Hematopoietic multipotent progenitor cell treated with erythropoietin and hydrocortisone succinate and interleukin-3 and kit ligand, for 8 days (in vitro differentiated cells): ENCODE measurements at places on chromosomes 1 and 21.
A peak's percentile ranks its signal among the peaks of the same experiment; 100 is the strongest.

DNA sequence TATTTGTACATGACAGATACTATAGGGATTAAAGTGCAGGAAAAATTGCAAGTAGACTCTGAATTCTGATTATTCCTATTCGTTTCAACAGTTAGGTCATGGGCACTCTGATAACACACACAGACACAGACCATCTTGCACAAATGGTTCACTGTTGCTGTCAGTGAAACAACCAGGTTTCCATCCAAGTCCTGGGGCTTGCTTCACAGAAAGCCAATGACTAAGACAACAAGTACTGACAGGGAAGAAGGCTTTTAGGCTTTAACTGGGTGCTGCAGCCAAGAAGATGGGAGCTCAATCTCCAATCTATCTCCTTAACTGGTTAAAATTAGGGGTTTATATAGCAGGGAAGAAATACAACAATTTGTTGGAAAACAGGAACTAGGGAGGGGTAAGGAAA lies 57.6 kb downstream of the RIMS3 start:
- no peak for DNase-seq

GRCh38 chr21:33059380-33059841 lies 10.5 kb upstream of the OLIG1 start:
- peak; percentile 49 for DNase-seq

DNA sequence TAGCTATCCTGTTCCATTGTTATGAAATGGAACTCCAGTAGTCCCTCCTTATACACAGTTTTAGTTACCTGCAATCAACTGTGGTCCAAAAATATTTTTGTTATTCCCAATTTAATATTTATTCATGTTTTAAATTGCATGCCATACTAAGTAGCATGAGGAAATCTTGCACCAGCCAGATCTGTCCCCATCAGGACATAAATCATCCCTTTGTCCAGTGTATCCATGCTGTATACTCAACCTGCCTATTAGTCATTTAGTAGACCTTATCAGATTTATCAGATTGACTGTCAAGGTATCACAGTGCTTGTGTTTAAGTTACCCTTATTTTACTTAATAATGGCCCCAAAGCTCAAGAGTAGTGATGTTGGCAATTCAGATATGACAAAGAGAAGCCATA lies 207.9 kb upstream of the DMRTA2 start:
- DNase-seq: no peak

DNA sequence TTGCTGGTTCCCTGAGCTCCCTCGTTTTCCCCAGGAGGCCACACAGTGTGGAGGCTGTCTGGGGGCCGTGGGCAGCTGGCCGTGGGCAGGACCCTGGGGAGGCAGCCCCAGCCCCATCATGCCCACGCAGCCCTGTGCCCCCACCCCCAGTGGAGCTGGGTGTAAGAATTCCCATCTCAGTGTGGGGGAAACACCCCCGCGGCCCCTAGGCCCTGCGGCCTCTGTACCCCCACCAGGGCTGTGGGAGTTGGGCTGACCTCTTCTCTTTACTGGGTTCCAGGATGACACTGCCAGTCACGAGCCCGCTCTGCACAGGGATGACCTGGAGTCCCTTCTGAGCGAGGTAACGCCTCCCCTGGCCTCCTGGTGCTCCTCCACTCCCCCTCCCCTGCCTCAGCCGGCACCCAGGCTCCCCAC lies 3.7 kb upstream of the PFKL start:
- no peak for DNase-seq

DNA sequence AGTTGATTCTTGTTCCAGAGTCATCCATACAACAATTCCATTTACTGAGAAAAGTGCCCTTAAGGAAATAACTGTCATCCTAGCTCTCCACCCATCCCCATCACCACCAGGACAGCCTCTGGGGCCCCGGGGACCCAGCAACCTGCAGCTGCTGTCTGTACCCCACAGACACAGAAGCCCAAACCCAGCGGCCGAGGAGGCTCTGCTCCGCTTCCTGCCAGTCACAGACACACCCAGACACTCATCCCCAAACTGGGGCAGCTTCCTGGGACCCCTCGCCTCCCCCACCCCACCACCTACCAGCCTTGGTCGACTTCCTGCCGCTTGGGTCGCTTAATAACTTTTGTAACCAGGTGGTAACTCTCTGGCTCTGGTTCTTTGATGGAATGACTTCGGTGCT lies 121.6 kb upstream of the SLC25A33 start:
- DNase-seq: no peak
